ENCODE measurements at places on chromosomes 3 and 15.

DNA sequence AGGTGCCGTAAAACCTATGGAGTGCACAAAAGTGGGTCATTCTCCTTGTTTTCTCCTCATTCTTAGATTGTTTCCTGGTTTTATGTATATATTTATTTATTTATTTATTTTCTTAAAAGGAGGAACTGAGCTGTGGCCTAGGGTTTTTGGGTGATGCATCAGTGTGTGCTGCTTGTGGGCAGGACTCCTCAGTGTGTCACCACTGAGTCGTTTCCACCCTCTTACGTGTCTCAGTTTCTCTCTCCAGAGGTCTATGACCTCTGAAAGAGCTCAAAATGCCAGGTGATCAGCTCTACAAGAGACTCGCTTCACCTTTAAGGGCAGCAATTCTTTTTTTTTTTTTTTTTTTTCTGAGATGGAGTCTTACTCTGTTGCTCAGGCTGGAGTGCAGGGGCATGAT lies 72.9 kb downstream of the CD200 start:
- DNase-seq, result no peak

- no peak for DNase-seq
These were observed 66.9 kb upstream of the PLAAT1 start for GRCh38 chr3:193174140-193174539.

- DNase-seq, result peak; percentile 92
These were observed 10.0 kb upstream of the MBNL1 start for GRCh38 chr3:152258448-152259393.

- no peak for DNase-seq
These were observed 157.6 kb downstream of the TBL1XR1 start for GRCh38 chr3:177039490-177040274.
